NCI-H1417 treated with DMSO at 0.1 percent for 48 hours (cell line): ENCODE measurements at places on chromosomes 12 and 14.

DNA sequence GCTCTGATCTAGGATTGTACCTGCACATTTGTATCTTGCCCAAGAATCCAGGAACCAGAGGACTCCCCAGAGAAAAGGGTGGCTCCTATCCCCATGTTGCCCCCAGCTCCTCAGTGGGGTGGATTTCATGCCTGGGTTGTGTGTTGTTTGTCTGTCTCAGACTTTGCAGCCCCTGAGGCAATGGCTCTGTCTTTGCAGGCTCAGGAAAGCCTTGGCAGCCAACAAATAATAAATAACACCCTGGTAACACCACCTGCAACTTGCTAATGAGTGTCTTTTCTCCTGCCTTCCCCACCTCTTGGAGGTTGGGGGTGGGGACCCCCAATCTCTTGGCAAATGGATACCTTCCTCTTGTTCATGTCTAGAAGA lies 65.2 kb upstream of the CISTR start:
- DNase-seq = no peak

DNA sequence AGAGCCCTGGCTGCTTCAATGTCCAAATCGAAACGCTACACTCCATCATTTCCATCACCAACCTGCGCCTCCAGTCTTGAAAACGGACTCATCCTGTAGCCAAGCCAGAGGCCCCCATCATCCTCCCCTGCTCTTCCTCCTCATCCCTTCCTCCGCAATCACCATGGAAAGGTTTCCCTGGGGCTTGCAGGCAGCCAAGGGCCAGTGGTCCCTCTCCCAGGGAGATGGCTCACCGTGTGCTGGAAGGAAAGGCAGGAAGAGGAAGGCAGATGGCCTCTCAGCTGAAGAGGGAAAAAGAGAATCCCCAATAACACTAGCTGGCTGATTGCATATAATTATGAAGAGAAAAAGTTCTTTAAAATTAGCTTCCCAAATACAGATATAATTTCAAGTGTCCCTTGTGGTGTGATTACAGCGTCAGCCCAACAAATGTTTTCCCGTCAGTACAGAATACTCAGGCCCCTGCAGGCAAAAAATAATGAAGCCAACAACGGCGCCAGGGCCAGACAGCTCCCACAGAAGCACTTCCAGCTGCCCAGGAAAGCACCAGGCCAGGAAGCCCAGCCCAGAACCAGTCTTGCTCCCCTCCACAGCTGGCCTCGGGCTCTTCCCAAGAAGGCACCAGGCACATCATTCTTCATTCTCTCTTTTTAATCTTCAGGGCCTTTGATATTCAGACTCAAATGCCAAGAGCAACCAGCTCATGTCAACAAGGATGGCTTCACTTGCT lies 24.7 kb downstream of the ITPK1 start:
- DNase-seq = no peak

GRCh38 chr14:22024137-22024536 lies 350.5 kb upstream of the OR4E1 start:
- no peak for DNase-seq

- no peak for DNase-seq
Measured at GRCh38 chr12:28991626-28992025, 157.5 kb upstream of the FAR2 start.

DNA sequence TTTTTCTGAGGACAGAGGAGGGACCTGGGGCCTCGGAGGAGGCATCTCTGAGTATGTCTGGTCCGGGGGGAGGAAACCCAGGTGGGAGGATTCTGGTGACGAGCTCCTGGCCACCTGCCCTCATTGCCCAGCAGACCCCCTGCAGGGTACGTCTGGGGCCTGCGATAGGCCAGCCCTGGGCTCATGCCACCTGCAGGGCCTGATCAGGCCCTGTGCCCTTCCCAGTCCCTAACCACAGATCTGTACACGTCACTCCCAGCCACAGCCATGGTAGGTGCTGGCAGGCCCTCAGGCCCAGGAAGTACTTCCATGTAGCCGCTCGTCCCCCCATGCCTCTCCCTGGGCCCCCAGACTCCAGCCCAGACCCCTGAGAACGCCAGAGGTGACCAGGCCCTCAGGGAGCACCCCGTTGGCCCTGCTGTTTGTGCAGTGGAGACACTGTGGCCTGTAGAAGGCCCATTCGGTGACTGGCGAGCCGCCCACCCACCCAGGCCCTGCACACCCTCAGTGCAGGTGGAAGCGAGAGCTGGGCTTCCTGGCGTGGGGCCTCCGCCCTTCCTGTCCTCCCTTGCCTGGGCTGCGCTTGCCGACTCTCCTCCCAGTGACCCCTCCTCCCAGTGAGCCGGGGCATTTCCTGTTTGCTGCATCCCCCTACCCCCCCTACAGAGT lies 5.7 kb downstream of the INF2 start:
- DNase-seq = peak; percentile 83

DNA sequence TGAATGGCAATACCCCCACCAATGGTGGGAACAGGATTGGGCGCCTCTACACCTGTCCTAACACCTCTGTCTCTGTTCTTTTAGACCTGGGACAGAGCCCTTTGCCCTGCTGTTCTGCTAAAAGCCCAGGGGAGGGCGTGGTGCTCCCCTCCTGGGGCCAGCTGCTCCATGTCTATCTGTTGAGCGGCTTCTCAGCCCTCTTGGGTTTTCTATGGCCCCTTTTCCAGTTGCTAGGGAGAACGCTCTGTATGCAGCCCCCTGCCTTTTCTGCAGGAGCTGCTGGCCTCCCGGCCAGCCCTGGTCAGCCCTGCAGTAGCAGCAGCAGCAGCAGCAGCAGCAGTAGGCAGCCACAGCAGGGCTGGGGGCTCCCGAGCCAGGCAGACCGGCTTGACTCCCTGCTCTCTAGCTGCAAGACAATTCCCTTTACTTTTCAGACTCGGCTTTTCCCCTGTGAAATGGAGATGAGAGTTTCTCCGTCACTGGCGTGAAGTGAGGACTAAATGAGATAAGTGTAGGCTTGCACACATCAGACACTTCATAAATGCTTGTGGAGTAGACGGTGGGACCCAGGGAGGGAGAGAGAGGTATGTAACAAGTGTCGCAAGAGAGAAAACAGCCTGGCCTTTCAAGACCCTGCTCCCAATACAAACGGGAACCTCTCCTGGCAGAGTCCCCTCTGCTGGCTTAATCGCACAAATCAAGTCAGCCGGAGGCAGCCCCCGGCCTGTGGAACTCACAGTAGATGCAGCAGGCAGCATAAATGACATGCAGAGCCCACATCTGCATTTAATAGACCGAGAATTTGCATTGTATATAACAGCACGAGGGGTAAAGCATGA lies 1.0 kb downstream of the RTL1 start:
- DNase-seq = no peak

GRCh38 chr12:16003460-16003859 lies 92.3 kb downstream of the DERA start:
- DNase-seq = no peak
